ENCODE measurements at places on chromosomes 16 and 17. TPM values are rescaled to one million over a fixed set of nuclear protein-coding genes. Genes with fewer than 3 reads are reported as not detected.

NPIPA7 gene
- 35.4 TPM for polyA plus RNA-seq

ODAD4 gene
- 1.2 TPM for polyA plus RNA-seq

NPIPA5 gene
- 30.4 TPM for polyA plus RNA-seq

ATP1B2 gene
- 6.7 TPM for polyA plus RNA-seq

MYH1 gene
- polyA plus RNA-seq: 0.04 TPM

IL4R gene
- 38.1 TPM for polyA plus RNA-seq

SLC5A2 gene
- 4.9 TPM for polyA plus RNA-seq

DNA sequence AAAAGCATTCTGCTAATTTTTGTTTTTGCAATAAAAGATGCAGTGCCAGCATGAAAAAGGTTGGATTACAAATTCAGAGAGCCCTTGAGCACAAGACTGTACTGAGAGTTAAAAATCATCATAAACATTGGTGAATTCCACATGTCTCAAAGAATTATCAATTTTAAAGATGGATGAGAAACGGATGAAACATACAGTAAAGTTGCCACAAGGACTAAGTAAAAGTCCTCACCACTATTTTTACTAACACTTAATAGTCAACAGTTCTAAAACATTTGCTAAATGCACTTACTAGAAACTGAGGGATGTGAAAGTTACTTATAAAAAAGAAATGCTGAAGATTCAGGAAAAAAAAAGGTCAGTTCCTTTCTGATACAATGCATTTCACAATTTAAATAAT, 25.8 kb upstream of the NACA2 start:
- no peak for DNase-seq

DNA sequence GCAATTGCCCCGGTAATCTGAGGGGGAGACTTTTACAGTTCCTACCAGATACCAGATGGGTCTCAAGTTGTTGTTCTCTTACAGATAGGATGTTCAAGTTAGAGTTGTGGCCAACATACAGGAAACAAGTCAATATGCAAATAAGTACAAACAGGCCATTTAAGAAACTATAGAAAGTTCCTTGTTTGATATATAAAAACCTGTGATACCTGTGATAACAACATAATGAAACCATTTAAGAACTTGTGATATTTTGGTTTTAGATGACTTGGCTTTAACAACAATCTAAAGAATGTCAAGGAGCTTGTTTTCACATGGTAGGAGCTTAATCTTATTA, 16.8 kb downstream of the CDR2 start:
- DNase-seq: no peak

GRCh38 chr17:53193044-53193443, 629.7 kb upstream of the KIF2B start:
- no peak for DNase-seq

- no peak for DNase-seq
Measured at GRCh38 chr17:72609501-72609900, 483.0 kb downstream of the SLC39A11 start.

DNA sequence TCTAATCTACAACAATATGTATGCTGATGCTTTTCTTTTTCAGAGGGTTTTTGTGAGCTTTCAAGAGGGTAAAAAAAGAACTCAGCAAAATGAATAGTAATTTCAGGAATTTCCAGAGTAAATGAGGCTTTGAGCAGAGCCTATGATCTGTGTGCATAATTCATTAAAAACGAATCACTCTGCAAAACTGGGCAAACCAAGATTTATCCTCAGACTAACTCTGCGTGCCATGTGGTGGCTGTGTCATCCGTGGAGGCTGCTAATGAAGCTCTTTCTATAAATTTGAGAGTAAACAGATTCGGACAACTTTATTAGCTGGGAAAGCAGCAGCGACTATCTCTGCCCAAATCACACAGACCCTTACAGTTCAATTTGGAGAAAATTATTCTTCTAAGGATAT, 83.8 kb downstream of the FOXL1 start:
- DNase-seq: no peak

DNA sequence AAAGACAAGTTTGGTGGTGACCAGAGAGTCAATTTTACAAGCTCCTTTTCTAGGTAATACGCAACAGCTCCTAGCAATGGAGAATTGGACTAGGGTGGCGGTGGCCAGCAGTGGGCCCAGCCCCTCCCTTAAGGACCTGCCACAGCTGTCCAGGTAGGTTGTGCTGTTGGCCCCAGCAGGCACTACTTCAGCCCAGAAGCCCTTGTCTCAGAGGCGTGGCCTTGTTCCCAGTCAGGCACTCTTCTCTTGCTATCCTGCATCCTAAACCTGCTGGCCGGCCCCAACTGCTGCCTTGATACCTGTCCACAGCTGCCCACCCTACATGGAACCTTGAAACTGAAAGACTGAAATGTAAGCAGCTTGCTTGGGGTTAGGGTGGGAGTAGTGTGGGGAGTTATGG, 989 bp upstream of the GALK1 start:
- DNase-seq: no peak

DNA sequence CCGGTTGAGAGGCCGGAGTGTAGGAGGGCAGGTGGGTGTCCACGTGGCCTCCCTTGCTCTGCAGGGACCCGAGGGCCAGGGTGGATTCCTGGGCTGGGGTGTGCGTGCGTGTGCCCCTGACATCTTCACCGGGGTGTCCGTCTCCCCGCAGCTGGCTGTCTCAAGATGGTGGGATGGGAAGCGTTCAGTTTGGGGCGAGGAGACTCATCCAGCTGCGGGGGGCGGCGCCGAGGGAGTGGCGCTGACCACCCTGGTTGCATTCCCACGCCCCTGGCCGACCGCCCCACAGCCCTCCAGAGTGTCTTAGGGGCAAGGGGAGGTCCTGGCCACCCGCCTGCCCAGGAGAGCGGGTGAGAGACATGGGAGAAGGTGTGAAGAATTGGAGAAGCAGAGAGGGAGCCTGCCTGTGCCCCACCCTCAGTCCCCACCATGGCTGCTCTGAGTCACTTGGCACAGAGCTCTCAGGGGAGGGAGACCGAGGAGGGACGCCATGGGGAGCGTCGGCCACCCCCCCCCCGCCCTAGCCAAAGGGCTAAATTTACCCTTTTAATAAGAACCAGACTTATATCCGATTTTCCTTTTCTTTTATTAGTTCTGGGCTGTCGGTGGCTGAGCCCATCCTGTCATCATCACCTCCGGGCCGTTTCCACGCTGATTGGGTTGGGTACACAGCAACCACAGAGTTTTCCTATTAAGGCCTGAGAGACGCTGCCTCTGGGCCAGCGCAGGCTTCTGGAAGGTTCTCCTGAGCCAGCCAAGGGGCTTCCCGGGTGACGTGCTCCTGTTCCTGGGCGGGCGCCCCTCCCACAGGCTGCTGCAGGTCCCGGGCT, 22.0 kb downstream of the BAHCC1 start:
- DNase-seq: no peak

DNA sequence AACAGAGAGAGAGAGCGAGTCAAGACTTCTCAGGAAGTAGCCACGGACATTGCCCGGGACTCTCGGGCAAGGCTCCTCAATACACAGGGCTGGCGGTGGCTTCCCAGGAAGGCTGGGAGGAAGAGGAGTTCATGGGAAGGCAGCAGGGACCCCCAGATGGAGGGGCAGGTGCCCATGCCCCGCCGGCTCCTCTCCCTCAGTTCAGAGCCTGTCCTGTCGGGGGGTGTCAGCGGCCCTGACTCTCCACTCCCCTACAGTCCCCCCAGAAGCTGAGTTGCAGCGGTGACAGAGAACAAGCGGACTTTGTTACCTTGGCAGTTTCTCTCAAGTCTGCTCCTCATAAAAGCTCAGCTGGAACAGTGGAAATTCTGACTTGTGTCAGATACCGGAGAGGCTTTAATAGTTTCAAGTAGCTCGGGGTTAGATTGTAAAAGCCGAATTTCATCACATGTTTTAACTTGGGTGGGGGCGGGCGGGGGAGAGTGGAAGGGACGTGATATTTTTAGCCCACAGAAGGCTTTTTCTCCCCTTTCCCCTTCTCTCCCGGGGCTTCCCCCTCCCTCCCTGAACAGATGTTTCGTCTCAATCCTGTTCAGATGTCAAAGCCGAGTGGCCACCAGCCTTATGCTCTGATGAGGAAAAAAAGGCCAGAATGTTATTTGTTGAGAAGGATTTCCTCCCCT, 65.2 kb downstream of the NKD1 start:
- no peak for DNase-seq

Measured in pancreas (tissue), 10 donors.